NCI-H187 (cell line): ENCODE measurements at places on chromosomes 5 and 9.
A peak's percentile ranks its signal among the peaks of the same experiment; 100 is the strongest.

- no peak for DNase-seq
Observed at GRCh38 chr5:135446615-135447014, 533 bp downstream of the DCANP1 start.

DNA sequence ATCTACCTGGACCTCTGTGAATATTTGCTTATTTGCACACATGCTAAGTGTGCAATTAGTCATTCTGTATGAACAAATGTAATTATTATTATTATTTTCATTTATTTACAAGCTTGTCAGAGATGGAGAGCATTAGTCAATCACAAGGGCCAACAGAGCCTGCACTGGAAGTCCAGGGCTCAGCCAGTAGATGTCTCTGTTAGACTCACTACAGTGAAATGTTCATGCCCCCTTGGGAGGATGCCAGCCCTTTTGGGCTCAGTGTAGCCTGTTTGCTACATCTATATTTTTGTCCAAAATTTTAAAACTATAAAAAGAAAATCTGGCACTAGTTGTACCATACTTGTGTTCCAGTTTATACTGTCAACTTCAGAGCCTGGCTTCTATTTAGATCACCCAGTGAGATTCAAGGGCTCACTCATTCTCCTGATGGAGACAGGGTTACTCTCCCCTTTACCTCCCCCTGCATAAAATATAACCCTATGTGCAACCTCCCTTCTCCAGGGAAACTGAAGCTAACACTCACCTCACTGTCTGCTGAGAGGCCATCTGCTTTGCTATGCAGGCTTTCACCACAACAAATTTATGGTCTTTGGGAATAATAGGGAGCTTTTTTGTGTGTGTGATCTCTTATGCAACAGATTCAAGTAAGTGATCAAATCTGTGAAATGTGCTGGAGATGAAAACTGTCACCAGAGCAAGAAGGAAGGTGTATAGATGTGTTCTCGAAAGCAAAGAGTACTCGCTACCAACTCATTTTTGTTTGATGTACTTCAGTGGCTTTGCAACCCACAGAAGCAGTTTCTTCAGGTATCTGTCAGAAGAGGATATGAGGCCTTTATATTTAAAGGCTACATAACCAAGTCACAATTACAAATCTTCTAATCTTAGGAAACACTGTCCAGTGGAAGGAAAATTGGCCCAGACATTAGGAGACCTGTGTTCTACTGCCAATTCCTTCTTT is 99.9 kb upstream of the TLE4 start:
- DNase-seq: no peak

- no peak for DNase-seq
Observed at GRCh38 chr5:149886060-149886459, 58.5 kb downstream of the PDE6A start.

DNA sequence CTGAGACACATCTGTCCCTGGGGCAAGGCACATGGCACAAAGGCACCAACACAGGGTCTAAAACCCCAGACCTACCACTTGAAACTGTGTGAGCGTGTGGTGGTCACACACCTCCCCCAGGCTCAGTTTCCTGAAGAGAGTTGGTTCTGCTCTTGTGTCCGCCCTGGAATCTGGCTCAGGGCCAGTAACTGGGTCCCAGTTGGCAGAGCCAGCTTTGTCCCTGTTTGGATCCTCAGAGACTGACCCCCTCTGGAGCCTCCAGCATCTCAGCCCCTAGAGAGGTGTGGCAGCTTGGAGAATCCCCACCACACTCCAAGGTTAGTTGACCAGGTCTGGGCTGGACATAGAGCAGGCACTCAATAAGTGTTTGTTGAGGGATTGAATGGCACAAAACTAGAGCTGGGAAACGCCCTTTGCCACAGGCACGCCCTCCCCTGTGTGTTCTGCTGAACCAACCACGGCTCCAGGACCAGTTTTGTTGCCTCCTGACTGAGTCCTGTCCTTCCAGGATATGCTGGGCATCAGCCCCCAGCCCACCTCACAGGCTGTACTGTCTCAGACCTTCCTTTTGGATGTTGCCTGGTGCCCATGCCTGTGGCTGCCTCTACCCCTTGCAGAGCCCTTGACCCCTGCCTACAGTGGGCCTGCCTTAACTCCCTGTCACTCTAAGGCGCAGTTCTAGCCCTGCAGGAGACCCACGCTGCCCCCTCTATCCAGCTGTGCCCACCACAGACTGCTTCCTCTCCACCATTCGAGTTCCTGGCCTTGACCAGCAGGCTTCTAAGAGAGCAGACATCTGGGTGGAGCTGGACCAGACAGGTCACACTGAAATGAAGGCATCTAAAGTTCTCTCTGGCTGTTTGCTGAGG is 3.8 kb upstream of the PDLIM4 start:
- DNase-seq: no peak

- no peak for DNase-seq
Observed at GRCh38 chr9:14511452-14511851, 181.8 kb downstream of the ZDHHC21 start.

GRCh38 chr9:77005216-77005615 is 14.2 kb upstream of the FOXB2 start:
- DNase-seq: no peak

DNA sequence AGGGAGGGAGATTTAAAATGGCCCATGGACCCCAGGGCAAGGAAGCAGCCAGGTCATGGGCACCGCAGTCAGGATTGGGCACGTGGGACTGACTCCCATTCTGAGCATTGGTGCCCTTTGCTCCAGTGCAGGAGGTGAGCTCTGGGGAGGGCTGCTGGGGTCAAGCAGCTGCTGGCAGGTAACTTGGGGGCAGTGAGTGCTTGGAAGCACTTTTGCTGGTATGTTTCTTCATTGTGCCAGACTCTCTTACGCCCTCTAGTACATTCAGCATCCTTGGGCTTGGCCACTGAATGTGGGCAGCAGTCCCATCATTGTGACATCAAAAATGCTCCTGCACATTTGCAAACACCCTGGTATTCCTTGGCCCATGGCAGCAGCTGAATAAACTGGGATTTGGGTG is 32.7 kb downstream of the PRRC2B start:
- DNase-seq: no peak

- no peak for DNase-seq
Observed at GRCh38 chr5:16656561-16657191, 39.9 kb upstream of the RETREG1 start.

DNA sequence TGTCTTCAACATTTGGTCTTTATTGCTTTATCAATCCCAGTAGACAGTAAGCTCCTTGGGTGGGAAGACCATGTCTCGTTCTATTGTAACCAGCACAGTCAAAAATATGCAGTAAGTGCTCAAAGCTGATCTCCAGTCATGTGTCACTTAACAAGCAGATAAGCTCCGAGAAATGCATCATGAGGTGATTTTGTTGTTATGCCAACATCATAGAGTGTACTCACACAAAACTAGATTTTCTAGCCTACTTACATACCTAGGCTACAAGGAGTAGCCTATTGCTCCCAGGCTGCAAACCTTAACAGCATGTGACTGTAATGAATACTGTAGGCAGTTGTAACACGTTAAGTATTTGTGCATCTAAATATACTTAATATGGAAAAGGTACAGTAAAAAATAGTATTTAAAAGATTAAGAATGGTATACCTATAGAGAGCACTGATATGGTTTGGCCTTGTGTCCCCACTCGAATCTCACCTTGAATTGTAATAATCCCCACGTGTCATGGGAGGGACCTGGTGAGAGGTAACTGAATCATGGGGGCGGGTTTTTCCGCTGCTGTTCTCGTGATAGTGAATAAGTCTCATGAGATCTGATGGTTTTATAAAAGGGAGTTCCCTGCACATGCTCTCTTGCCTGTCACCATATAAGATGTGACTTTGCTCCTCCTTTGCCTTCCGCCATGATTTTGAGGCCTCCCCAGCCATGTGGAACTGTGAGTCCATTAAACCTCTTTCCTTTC is 39.8 kb upstream of the PCSK5 start:
- no peak for DNase-seq

DNA sequence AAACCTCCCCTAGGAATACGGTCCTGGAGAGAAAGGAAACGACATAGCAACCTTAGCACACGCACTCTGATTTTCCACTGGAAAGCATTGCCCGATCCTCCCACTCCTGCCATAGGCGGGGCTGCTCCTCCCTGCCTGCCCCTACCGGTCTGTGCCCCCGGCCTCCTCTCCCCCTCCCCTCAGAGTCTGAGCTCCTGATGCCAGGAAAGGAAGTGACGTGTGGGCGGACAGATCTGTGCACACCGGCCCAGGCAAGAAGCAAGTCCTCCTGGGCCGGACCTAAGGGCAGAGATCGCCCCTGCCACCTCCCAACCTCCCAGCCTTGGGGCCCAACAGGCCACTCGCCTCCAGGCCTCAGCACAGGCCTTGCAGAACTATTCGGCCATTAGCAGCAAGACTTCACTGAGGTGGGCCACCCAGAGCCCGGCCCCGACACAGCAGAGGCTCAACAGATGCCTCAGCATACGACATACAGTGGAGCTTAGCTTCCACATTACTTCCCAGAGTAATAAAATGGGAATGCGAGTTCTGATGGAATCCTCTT is 7.2 kb downstream of the NINJ1 start:
- DNase-seq: no peak

GRCh38 chr9:33884856-33885701 is 68.1 kb downstream of the UBE2R2 start:
- peak; percentile 4 for DNase-seq
